ENCODE measurements at places on chromosomes 4 and X.

DNA sequence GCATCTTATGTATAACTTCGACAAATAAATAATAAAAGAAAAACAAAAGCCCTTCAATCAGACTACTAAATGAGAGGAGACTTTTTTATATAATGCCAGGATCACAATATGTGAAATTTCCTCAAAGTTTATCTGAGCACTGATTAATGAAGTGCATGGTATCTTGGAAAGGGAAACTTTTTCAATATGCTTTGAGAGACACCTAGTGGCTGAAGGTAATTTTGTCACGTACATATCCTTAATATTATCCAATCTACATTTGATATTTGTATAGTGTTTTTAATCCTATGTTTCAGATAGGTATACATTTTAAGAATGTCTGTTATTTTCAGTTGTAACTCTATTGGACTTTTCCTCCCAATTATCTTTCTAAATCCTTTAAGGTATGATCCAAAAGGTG lies 146.8 kb downstream of the KLHL4 start:
- DNase-seq: no peak

DNA sequence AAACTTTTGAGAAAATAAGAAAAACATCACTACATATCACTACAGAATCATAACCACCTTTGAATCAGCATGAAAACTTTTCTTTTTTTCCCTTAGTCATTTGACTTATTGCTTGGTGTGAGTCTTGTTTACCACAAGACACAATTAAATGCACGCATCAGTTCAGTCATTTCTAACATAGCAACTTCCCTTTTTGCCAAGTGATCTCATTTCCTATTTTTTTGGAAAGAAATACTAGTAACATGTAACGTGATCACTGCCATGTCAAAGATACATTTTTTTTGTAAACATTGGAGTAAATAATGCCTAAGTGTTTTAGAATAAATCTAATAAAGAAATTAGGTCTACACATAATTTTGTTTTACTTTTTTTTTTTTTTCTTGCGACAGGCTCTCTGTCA lies 5.1 kb upstream of the CXCL8 start:
- no peak for DNase-seq

DNA sequence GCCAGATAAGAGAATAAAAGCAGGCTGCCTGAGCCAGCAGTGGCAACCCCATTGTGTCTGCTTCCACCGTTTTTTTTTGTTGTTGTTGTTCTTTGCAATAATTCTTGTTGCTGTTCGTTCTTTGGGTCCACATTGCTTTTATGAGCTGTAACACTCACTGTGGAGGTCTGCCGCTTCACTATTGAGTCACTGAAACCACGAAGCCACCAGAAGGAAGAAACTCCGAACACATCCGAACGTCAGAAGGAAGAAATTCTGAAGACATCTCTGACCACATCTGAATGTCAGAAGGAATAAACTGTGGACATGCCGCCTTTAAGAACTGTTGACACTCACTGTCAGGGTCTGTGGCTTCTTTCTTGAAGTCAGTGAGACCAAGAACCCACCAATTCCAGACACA lies 110.5 kb downstream of the PCDH18 start:
- DNase-seq: no peak

- DNase-seq: no peak
Measured at GRCh38 chr4:11912886-11913285, 484.2 kb upstream of the HS3ST1 start.

DNA sequence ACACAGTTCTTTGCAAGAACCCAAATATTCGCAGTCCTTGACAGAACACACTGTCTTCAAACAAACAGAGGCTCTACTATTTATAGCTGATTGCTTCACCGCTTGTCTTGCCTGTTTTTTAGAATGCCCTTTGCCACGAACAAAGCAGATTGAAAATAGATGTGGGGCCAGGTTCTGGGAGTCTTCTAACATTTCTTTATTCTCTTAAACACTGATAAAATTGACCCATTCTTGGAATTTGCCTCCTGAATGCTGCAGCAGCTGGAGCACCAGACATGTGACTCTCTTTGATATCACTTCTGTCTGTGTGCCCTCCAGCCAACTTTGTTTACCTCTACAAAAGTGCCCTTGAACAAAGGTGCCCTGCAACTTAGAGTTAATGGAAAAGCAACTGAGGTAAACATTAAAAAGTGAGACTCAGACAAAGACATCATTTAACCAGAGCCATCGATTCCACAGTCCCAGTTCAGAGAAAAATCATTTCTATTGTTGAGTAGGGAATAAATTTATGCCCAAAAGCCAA lies 64.2 kb upstream of the SPP1 start:
- DNase-seq: no peak

GRCh38 chr4:177427192-177427591 lies 15.0 kb downstream of the AGA start:
- DNase-seq: no peak

DNA sequence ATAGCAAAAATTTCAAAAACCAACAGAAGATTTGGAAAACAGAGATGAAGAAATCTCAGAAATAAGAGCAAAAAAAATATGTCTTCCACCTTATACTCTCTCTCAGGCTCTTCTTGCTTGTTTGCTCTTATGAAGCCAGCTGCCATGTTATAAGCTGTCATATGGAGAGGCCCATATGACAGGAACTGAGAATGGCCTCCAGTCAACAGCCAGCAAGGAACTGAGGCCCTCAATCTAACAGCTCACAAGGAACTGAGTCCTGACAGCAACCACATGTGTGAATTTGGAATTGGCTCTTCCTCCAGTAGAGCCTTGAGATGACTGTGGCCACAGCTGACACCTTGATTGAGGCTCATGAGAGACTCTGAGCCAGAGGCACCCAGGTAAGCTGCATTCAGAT lies 51.3 kb upstream of the MAOA start:
- no peak for DNase-seq

DNA sequence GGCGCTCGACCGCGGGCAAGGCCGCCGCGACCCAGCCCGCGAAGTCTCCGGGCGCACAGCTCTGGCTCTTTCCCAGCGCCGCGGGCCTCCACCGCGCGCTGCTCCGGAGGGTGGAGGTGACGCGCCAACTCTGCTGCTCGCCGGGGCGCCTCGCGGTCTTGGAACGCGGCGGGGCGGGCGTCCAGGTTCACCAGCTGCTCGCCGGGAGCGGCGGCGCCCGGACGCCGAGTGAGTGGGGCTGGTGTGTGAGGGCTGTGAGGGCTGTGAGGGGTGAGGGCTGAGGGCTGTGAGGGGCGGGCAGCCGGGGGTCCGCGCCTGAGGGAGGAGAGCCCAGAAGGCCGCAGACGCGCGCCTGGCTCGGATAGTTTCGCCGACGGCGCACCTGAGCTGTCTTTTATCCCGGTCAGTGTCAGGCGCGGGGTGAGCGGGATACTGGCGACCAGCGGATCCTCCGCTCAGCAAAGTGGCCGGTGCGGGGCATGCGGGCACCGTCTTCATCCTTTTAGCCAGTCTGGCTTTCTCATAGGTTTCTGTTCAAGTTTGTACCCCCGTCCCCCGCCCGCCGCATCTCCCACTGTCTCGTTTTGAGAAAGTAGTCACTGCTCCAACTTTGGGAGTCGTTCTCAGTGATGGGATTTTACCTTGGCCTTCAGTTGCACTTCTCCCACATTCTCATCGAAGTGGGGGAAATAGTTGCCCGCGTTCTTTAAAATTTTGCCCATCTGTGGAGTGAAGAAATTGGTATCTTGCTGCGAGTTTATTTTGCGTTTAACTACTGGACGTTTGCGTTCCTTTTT lies 586 bp downstream of the HERC5 start:
- peak; percentile 79 for DNase-seq

DNA sequence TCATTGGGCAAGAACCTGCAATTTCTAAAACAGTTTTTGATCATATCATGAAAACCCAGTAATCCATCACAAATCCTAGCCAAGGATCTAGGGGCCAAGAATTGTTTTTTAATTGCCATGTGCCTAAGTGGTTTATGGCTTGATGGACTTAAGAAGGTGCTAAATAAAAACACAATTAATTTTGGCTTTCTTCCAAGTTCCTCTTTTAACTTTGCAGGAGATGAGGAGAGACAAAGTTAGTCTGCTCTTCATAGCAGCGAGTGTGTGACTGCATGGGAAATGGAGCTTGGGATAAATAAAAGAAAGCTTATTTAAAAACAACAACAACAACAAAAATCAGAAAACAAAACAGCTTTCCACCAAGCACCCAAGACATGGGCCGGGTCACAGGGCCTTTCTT lies 41.4 kb downstream of the ARHGEF9 start:
- DNase-seq: no peak

- no peak for DNase-seq
Measured at GRCh38 chrX:95059909-95060308, 1385.9 kb downstream of the FAM133A start.

DNA sequence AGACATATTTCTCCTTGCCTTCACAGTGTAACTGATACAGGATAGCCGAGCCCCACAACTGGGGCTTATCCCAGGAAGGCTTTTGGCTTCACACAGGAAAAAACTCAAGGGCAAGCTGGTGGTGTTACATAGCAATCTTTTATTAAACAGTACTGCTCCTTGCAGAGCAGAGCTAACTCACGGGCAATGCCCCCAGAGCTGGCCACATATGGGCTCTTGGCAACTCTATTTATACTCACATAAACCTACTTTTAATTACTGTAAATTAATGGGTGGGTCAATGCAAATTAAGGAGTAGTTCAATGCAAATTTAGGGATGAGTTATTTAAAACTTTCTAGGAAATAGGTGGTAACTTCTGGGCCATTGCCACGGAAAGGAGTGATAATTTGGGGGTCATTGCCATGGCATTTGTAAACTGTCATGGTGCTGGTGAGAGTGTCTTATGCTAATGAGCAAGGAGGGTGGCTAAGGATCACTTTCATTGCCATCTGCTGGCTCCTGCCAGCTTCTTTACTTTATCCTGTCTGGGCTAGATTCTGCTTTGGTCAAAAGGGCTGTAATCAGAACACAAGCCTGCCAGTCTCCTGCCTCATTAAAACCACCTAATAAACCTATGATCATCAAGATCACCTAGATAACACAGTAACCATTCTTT lies 288.8 kb downstream of the CENPC start:
- no peak for DNase-seq

GRCh38 chr4:127049526-127049925 lies 583.2 kb upstream of the INTU start:
- no peak for DNase-seq

DNA sequence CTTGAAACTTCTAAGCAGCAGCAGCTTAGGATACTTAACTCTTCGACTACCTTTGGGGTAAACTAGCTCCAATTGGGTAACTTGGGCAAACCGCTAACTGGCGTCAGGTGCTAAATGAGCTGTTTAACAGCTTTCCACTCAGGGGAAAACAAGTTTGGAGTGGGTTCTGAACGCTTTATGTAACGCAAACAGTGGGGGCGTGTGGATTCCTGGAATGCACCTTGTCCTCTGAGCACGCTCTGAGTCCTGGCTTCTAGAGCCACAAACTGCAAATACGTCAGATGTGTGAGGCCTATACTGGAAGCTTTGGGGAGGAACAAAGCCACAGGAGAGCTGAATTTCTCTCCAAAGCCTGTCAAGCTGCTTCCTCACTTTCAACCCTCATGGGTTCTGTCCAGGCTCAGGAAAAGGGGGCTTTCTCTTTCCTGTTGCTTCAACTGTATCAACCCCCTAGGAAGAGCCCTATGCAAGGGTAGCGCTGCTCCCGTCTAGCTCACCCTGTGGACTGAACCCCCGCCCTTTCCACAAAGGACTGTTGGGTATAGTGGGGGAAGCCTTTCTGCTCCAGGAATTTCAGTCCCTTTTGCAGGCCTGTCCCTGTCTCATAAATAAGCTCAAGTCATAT lies 4.5 kb upstream of the WDR1 start:
- DNase-seq: no peak

DNA sequence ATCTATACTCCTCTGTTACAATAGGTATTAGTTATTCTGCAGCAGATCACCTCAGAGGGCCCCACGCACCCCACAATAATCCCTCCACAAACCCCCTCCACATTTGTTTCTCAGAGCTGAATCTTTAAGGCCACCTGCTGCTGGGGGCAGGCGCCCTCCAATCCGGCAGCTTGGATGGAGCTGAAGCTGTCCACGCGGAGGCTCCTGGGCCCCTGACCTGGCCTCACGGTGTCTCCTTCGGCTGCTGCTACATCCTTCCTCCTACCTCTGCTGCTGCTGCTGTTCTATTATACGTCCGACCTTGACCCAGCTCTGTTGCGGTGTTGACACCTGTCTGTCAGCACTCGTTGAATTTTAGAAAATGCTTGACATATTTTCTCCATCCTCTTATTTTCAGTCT lies 430.2 kb upstream of the ZFP42 start:
- DNase-seq: no peak

DNA sequence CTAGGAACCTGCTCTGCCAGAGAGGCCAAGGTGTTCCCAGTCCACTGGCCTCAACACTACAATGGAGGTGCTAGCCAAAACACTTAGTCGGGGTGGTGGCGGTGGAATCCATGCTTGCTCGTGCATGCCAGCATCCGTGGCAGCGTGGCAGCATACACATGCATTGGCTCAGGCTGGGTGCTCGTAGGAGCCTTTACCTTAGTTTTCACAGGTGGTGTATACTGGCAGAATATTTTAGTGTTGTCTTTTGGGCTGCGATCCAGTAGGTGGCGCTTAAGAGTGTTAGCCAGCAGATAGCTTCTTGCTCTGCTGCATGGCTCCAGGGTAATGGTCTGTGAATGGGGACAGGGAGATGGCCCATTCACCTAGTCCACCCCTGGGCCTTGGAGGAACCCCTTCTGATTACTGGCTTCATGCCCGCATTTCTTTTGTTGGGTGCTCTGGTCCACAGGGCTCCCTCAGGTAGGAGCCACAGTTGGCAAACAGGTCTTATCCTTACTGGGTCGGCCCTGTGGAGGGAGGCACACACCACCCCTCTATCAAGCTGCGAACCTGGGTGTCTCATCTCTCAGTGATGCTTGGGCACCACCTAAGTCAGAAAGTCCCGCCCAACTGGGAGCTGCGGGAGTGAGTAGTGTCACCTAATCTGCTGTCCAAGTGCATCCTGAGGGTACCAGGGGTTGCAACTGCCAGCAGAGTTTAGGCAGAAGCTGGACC lies 40.0 kb downstream of the RIPPLY1 start:
- DNase-seq: no peak

DNA sequence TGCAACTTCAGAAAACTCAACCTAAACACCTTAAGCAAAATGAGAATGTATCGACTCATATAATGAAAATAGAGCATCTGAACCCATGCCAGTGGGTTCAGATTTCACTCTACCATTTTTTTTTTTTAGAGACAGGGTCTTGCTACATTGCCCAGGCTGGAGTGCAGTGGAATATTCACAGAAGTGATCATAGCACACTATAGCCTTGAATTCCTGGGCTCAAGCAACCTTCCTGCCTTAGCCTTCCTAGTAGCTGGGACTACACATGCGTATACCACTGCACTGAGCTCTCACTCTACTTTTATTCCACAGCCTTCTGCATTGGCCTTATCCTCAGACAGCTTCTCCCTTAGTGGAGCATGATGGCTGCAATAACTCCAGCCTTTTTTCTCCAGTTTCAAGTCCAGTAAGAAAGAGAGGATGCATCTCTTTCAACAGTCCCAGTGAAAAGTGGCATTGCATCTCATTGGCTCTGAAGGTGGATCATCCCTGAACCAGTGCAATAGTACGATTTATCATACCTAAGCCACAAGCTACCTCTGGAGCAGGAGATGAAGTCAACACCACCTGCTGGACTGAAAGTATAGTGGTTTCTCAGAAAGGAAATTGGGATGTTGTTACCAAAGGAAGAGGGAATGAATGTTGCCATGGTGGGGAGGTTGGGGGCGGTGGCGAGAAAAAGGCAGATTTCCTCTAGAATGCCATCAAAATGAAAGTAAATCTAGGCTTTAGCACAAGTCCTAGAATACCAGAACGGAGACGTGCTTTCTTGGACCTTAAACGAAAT lies 2.0 kb upstream of the SOD3 start:
- DNase-seq: no peak
